NCI-H2029 treated with DMSO at 0.1 percent for 48 hours (cell line): ENCODE measurements at places on chromosomes 11 and 22.
A peak's percentile ranks its signal among the peaks of the same experiment; 100 is the strongest.

DNA sequence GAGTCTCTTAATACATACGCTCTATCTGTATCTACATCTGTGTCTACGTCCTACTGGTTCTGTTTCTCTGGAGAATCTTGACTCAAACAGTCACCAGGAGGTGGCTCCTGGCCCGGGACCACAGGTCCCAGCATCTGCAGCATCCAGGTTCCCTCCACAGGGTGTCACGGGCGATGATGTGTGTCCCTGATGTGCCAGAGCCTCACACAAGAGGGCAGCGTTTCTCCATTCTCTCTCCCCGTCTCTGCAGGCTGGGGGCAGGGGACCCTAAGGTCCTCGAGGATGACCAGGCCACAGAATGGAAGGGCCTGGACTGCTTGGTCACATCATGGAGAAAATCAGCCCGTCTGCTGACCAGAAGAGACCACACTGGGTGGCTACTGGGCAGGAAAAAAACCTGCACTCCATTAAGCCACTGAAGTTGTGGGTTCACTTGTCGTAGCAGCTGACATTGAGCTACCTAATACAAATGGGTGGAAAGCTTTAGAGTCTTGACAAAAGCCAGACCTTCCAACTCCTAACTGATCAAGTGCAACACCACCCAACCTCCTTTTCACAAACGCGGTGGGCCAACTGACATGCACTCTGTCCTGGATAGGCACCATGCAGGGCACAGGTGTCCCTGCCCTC lies 392.5 kb downstream of the CTTN start:
- DNase-seq: no peak

DNA sequence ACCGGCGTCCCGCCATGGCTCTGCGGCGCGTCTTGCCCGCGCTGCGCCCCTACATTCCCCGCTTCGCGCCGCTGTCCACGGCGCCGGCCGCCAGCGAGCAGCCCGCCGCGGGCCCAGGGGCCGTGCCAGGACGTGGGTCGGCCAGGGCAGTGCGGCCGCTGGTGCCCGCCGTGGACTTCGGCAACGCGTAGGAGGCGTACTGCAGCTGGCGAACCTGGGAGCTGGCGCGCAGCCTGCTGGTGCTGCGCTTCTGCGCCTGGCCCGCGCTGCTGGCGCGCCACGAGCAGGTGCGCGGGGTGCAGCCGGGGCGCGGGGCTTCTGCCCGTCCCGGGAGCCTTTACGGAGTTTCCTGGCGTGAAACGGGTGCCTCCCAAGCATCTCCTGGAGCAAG lies 20.1 kb downstream of the DGCR6L start:
- no peak for DNase-seq

DNA sequence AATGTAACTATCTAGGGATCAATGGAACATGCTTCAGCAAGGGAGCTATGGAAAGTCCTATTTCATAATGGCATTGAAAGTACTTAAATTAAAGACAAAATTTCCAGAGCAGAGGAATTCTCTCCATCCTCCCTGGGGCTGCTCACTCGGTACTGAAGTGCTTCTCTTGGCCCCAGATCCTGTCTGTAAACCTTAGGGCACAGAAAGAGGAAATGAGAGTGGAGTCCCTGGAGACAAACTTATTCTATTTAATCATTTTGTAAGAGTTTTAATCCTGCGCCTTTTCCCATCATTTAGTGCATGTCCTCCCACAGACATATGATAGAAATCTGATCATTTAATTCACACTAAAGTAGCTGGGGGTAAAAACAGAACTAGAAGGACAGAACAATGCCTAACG lies 20.9 kb upstream of the PAMR1 start:
- DNase-seq: no peak

GRCh38 chr11:71448257-71449171 lies at the start of gene DHCR7:
TSS of gene DHCR7 (minus strand) at chr11:71448393. CDS start at chr11:71444952, 3,441 bp downstream.
- DNase-seq: peak; percentile 55

- DNase-seq: no peak
Observed at GRCh38 chr11:45974806-45975205, 52.4 kb downstream of the LARGE2 start.

DNA sequence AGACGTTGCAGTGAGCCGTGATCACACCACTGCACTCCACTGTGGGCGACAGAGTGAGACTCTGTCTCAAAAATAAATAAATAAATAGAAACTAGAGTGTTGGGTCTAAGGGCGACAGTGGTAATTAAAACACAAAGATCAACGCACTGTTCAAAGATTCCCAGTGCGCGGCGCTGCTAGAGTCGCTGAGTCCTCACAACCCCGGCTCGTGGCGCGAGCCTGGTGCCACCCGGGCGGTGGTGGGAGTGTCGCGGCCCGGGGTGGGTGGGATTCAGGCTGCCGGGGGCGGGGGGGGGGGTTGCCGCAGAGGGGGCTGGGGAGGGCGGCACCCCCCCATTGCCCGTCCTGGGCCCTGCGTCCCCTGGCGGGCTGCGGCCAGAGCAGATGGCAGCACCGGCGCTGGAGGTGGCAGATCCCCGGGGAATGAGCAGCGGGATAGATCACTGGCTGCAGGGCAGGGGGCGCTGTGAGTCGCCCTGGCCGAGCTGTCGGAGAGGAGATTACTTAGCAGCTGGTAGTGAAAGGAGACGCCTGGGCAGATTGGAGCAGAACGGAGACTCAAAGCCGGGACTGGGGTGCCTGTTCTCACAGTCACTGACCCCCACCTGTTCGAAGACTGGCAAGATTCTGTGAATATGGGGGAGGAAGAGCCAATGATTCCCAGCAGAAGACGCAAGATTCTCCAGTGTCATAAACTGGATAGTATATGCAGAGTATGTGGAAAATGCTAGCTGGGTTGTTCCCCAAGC lies 30.2 kb upstream of the APOBEC3A start:
- peak; percentile 24 for DNase-seq

DNA sequence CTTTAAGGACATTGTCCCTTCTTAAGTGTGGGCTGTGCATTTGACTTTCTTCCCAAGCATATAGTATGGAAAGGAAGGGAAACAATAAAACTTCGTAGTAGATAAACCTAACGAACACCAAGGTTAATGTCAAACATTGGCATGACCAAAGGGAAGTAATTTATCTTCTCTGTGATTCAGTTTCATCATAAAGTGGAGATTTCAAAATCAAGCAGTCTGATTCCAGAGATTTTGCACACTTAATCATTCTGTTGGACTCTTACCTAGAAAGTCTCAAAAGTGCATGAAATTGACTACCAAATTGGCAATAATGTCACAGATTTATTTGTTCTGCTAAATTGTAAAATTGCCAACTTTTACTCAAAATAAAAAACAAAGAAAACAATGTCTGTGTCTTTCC lies 559.7 kb downstream of the JRKL start:
- no peak for DNase-seq

DNA sequence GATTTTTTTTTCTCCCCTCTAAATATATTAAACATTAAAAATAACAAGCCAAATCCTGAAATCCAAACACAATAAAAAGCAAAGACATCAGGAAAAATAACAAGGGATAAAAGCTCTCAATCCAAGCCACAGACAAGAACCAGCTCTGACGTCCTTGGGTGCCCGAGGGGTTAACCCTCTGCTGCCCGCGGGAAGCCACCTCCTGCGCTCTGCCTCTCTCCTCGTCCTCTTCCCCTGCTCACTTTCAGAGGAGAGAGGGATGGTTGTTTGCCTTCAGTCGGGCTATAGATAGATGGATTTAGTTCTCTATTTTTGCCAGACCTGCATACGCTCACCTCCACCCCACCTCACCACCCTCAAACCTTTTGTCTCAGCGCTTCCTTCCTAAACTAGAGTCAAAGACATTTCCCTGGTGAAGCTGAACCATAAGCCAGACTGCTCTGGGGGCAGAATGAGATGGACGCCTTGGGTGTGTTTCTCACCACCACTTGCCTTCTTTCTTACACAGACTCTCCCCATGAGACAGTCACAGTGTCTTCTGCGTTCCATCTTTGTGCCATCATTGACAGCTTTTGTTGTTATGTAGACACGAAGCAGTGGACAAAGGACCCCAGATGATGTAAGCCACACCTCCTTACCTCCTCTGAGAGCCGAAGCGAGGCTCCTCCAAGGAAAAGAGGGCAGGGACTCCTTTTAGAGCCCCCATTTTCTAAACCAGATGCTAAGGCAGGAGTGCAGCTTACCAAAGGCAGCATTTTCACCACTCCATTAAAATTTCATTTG lies 142.5 kb upstream of the HSD17B12 start:
- no peak for DNase-seq

GRCh38 chr11:34358258-34358727 lies 483 bp upstream of the ABTB2 start:
- DNase-seq: peak; percentile 79

GRCh38 chr11:61027141-61027840 lies 55.8 kb downstream of the CD6 start:
- DNase-seq: no peak

DNA sequence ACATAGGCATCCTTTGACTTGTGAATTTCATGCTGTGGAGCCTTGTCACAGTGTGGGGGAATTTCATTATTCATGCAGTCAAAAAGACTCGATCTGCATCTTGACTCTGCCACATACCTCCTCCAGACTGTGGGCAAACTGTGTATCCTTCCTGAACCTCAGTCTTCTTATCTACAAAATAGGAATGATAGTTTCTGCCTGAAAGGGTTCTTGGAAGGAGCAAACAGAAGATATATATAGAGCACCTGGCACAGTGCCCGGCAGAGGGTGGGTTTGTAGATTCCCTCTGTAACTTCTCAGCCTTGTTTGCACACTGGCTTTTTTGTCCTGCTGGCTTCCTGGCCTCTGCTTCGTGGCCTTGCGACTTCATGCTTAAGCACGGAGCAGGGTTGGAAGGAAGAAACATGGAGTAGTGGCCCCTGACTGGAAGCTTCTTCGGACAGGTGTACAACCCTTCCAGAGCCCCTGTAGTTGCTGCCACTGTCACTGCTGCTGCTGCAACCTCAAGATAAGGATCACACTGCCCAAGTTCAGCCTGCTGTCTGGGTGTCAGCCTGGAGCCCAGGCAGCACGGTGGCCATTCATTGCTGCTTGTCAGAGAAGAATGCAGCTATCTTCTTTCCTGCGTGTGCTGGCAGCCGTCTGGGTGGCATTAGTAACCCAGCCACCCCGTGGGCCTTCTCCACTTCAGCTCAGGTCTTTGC lies 106.4 kb downstream of the MICAL2 start:
- no peak for DNase-seq

GRCh38 chr11:47587723-47588326 lies 1.3 kb downstream of the FAM180B start:
- DNase-seq: no peak

DNA sequence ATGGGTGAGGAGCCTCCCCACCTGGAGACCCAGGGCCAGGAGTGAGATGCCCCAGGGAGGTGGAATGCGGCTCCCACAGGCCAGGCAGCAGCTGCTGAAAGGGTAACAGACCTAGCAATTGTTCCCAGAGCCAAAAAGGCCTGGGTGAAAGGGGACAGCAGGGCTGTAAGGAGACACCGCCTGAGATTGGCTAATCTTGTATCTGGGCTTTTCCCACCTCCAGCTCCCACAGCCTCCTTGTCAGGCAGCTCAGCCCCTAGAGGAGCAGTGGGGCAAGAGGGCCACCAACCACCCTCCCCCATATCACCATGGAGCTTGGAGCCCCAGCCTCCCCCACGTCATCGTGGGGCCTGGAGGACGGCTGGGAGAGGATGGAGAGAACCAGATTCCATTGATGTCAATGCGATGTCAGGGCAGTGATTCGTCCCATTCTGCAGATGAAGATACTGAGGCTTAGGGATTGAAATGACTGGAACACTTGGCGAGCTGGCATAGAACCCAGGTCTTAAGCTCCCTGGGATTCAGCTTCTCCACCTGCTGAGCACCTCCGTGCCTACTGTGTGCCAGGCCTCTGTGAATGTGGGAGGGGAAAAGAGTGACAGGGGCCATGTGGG lies 2.9 kb upstream of the MGAT3 start:
- no peak for DNase-seq

- DNase-seq: peak; percentile 10
Observed at GRCh38 chr11:94732617-94733281, 35.4 kb upstream of the AMOTL1 start.

- no peak for DNase-seq
Observed at GRCh38 chr11:353179-353873, 16.0 kb upstream of the B4GALNT4 start.
